ENCODE measurements at places on chromosomes 2 and 18.

GRCh38 chr2:134200036-134200618, 53.7 kb upstream of the MGAT5 start:
- DNase-seq, result no peak

- no peak for DNase-seq
Observed at GRCh38 chr2:121649149-121649595, at the start of gene CLASP1. CLASP1 (minus strand) TSS chr2:121649462; CDS start chr2:121605895, 43,567 bp downstream.

- DNase-seq, result no peak
Observed at GRCh38 chr2:142707318-142707717, 170.1 kb upstream of the KYNU start.

DNA sequence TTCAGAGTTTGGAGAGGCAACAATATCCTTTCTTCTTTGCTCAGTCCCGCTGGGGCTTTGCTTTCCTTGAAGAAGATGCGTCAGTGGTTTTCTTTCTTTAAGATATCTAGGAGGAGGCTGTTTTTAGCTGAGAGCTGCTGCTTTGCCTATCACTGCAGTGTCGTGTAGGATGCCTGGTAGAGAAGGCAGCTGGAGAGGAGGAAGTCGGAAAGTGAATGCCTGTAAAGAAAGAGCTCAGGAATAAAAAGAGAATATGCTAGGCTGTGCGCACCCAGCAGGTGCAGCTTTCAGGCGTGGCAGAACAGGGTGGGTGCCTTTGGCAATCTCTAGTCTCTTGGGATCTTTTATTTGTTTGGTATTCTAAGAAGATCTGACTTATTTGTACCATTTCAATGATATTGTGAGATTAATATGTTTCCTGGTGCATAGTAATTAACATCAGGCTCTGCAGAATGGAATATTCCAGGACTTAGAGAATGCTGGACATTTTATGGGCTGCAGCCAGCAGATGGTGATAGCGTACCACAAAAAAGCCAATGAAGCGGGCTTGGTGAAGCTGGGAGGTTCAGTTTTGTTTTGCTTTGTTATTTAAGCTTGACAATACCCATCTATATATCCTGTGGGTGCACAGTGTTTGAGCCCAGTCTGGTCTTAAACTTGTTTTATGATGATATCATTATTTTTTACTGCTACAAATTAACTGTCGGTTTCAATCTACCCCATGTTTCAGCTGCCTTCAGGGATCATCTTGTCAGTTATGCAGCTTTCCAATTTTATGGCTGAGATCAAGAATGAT, 34.9 kb downstream of the CAVIN2 start:
- DNase-seq, result peak; percentile 81

DNA sequence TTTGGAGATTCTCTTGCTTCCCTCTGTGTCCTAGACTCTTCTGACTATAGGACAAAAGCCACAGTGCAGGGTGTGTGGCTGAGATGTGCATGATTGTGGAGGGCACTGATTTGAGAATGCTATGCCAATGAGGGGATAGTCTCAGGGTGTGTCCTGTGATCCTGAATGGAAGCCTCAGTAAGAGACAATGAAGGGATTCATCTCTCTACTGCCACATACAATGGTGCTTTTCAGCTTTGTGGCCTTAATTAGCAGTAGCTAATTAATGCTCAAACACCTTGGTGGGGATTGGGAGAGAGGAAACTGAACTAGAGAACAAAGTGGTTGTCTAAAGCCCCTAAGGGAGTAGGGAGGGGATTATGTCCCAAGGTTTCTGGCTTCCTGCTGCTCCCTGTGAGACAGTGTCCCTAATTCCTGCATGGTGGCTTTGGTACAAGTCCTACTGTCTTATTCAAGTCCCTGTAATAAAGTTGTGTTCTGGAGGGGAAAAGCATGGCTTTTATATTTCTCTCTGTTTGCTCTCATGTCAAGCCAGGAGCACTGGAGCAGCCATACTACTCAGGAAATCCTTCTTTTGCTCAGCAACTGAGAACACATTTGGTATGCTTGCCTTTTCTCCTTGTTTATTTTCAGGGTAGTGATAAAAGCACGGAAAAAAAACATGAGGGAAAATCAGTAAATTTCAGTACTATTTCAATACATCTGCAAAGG, 415.2 kb upstream of the TCF4 start:
- DNase-seq, result no peak

DNA sequence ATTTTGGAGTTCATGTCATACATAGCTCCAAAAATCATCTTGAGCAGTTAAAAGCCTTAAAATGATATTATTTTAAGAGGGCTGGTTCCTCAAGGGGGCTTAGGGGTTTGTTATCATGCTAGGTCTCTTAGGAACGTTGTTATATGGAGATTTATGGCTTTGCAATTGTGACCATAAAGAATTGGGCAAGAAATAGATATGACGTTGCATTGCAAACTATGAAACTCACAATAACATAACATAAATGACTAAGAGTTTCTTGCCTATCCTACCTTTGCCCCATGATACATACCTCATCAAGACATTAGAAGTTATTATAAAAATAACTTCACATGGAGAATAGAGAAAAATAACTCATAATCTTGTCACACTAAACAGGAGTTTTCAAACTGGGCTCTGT, 206.4 kb upstream of the SESTD1 start:
- no peak for DNase-seq

- DNase-seq, result no peak
Observed at GRCh38 chr2:45782436-45782835, 131.0 kb downstream of the PRKCE start.

- DNase-seq, result no peak
Observed at GRCh38 chr2:84038866-84039265, 420.2 kb downstream of the SUCLG1 start.

GRCh38 chr2:205024822-205025518, 479.7 kb downstream of the PARD3B start:
- no peak for DNase-seq

DNA sequence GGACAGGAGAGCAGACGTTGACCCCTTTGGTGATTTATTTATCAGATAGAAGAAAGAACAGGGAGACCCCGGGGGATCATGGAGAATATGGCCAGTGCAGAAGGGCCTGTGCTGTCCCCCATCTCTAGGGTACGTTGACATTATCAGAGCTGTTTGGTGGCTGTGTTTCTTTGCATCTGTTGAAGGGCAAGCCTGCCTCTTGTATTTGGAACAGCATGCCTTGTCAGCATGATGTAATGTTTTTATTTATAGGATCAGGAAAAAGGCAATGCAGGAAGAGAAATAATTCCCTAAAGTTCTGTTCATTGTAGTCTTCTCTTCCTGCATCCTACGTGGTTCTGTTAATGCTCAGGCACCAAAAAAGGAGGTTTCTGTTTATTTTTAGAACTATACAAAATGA, 49.8 kb upstream of the CABYR start:
- DNase-seq, result no peak

- no peak for DNase-seq
Observed at GRCh38 chr2:149885468-149885867, 297.9 kb upstream of the MMADHC start.

DNA sequence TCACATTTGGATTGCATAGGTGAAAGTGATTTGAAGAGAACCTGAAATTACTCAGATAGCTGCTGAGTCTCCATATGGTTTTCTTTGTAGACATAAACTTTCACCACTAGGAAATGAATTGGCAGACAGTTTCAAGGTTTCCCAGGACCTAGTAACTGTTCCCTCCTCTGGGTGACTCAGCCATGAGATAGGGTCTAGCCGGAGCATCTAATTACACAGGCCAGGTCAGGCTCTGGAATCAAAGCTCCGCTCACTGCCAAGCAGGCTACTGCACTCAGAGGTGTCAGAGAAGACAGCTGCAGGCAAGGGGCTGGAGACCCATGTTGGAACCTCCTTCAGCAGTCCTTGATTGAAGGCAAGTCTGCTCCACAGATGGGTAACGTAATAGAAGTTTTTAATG, 429.2 kb downstream of the TNS1 start:
- no peak for DNase-seq

DNA sequence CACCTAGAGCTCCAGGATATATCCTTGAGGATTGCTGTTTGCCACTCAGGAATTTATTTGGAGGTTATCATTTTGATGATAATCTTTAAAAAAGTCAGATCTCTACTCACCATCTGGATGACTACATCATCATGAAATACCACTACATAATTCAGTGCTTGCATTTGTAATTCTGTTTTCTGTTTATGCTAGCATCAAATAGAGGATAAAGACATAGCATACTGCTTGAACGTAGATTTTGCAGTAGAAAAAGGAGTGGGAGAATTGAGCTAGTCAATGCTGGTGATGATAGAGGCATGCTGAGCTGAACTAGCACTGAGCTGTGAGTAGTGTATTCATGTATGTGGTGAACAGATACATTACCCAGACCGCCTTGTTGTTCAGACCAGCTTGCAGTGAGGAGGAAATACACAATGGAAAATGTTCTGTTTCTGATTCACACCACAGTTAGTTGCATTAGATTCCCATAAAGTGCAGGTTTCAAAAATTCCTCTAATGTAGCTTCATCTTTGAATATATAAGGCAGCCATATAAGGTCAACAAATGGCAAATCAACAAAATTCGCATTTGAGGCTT, 68.8 kb upstream of the CDC42EP3 start:
- no peak for DNase-seq

DNA sequence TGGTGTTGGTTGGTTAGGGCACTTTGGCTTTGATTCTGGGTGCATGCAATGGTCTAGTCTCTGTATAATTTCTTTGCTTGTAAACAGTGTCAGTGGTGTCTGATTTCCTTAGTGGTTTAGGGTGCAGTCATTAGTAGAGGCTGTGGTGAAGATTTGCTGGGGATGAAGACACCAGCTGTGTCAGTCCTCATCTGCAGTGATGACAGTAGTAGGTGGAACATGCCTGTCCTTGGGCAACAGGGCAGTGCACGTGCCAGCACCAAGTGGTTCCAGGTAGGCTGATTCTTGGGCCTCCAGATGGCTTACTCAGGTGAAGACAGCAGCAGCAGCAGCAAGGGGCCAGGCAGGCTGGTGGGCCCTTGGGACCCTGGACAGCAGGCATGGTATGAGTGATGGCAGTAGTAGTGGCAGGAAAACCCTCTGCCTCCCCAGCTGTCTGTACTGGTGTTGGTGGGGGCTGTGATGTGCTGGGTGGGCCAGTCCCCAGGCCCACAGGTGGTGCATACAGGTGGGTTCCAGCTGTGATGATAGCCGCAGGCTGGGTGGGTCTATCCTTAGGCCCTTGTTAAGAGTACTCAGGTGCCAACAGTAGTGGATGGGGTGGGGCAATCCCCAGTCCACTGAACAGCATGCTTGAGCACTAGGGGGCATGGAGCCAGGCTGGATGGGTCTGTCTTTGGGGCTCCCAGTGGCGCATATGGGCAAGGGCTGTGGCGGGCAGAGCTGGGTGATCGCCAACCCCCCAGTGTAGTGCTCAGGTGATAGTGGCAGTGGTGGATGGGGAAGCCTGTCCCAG, 140.7 kb upstream of the THUMPD2 start:
- DNase-seq, result no peak

- DNase-seq, result no peak
Observed at GRCh38 chr2:111007757-111008688, 112.7 kb upstream of the BCL2L11 start.

DNA sequence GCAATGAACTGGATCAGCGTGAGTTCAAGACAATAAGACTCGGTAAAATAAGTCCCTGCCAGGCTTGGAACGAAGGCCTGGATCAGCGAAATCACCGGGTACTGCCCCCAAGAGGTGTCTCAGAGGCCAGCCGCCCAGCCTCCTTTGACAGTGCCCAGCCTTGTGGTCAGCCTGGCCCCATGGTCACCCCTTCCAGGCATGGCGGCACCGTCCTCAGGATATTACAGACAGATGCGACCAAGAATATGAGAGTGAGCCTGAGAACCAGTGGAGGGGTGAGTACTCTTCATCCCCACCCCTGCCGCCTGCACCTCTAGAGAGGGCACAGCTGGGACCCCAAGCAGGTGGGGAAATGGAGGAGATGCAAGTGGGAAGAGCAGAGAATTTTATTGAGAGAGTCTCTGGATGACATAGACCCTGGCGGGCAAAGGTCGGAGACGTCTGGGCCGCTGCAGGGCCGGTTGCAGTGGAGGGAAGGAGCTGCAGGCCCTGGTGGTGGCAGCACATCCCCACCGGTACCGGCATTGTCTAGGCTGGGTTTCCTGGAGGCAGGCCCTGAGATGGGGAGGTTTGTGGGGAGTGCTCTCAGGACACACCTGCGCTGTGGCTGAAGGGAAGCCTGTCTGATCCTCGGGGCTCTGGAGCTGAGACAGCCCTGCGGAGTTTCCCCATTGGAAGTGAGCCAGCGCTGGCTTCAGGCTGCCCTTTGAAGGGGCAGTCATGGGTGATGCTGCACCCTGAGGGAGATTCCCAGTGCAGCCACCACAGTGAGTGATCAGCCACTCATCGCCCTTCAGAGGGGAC, 190.0 kb downstream of the SEPTIN10 start:
- DNase-seq, result no peak

GRCh38 chr2:167769020-167769419, 478.4 kb downstream of the STK39 start:
- DNase-seq, result no peak

DNA sequence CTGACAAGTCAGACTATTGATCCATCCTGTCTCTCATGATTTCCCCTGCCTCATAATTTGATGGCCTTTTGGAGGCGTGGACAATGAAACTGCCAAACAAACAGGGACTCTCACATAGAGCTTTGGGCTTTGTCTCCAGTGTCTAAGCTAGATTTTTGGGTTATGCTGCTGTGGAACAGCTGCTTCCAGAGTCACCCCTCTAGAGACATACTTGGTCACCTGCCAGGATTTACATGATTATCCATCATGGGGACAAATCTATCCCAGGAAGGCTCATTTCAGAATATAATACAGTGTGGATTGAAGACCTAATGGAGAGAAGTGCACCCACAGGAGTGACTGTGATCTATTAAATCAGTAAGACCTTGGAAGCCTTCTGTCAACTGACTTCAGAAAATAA, 159.6 kb downstream of the SLC8A1 start:
- no peak for DNase-seq

DNA sequence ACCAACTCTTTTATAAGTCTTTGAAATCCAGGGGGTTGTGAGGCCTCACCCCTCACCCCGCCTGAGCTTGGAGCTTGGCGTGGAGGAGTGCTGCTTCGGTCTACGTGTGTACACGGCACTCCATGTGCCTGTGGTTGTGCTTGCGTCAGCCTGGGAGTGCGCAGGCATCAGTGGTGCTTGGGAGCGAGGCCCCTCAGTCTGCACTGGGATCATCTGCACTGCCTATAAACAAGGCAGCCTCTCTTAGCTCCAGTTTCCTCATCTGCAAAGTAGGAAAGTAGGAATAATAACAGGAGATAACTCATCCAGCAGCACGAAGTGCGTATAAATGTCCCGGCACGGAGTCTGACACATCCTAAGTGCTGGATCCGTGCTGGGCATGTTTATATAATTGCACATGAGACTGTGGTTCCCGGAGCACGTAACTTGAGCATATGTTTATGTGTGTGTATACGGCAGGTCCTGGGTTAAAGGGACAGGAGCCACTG, 1.2 kb downstream of the GYPC start:
- peak; percentile 70 for DNase-seq

GRCh38 chr2:151381266-151381665, 23.9 kb downstream of the TNFAIP6 start:
- DNase-seq, result no peak

Measured in right forelimb (tissue), 1 donor.